ENCODE measurements at places on chromosomes 6 and 20.

DNA sequence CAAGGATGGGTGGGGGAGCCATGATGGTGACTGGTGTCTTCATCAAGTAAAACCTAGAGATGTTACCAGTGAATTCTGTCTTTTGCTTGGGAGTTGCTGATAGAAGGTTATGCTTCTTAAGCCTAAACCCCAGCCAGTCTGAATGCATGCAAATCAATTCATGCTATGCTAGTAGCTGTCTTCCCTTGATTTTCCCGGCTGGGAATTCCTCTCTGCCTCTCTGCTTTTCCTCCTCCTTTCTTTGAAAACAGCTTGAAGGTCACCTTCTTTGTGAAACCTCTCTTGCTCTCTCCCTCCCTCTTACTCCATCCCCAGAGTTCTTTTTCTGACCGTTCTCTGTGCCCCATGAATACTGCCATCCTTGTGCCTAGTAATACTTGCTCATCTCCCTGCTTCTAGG is 58.9 kb downstream of the TMEM200A start:
- no peak for DNase-seq

DNA sequence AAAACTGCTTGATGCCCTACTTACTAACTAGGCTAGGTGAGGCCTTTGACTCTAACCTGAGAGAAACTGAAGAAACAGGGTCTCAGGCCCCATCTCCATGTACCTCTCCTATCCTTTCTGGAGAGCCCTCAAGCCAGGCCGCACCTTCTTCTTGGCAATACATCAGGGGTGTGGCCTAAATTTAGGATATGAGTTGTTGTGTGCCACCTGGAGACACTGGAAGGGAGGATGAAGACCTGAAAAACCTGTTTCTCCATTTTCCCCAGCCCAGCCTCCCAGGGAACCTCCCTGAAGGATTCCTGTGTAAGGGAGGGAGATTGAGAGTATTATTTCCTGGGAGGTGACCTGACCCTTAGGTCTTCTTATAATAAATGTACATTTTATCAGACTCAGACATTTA is 3.1 kb downstream of the LY6G6D start:
- no peak for DNase-seq

GRCh38 chr20:62786157-62786556 is 10.1 kb upstream of the MRGBP start:
- DNase-seq = no peak

DNA sequence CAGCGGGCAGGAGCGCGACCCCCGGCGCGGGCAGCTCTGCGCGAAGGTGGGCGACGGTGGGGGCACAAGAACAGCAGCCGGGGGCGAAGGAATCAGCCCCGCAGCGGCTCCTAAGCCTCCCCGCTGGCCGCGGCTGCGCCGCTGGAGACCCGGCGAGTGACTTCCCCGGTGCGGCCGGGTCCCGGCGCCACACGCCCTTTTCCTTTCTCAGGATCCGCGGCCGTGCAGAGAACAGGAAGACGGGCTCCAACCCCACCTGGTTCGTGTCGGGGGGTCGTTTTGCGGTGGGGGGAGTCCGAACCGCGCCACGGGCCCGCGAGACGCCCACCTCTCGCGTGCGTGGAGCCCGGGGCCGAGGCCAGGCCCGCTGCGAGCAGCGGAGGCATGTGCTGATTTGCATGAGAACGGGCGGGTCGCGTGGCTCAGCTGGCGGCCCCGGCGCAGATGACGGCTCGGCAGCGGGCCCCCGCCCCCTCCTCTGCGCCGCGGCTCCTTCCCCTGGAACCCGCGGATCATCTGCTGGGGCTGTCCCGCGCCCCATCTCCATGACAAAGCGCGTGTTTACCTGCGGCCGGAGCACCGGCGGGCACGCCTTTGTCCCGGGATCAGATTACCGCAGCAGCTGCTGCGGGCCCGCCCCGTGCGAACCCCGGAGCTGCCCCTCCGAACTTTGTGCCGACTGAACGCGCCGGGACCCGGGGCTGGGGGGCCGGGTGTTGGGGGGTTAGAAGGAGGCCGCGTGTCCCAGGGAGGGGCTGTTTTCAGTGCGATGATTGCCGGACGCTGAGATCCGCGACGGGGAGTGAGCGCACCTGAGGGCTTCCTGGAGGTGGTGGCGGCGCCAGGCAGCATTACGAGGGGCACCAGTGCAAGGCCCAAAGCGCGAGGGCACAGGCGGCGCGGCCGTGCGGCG is 4.9 kb upstream of the DLL1 start:
- no peak for DNase-seq

DNA sequence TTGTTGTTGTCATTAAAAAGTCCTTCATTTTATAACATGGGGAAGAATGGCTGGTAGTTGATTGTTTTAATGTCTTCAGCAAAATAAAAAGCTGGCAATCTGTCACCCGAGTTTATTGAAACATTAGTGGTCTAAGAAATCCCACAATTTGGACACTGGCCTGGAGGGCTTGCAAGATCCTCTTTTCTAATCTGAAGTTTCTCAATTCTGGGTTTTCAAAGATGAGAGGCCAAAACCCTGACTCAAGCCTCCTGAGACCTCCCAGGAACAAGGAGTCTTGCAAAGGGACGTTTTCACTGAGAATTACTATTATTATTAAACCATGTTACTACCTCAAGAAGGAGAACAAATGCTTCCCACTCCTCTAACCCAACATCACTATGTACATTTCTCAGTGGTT is 19.5 kb downstream of the MAP1LC3A start:
- DNase-seq = no peak

DNA sequence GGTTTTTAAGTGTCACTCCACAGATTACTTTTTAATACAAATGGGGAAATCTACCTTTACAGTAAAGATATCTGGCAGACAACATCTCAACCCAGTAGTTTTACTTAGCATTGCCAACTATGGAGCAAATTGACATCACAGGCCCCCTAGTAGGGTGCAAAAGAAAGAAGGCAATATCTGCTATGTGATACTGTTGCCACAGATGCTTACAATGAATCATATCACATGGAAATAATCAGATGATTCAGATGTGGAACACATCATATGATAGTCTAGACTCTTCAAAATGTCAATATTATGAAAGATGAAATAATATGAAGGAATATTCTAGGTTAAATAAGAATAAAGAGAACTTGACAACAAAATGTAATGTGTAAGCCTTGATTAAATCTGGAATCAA is 322.5 kb downstream of the BMP2 start:
- DNase-seq = no peak

- DNase-seq = no peak
Observed at GRCh38 chr20:34180460-34181120, 60.6 kb upstream of the ASIP start.

DNA sequence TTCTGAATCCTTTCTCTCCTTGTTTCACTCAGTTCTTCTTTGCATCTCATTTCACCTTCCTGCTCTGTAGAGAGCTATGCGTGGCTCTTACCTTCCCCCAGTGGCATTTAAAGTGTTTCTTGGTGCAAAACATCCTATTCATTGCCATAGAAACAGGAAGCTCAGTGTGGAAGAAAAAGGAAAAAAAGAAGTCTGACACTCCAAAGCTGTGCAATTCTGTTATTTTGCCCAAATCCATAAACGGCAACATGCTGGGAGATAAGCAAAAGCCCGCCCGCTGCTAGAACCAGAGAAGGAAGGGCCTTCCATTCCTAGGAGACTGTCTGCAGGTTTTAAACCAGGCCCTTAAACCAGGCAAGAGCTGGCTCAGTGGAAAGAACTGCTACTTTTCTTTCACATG is 247.1 kb downstream of the HIVEP2 start:
- DNase-seq = no peak

DNA sequence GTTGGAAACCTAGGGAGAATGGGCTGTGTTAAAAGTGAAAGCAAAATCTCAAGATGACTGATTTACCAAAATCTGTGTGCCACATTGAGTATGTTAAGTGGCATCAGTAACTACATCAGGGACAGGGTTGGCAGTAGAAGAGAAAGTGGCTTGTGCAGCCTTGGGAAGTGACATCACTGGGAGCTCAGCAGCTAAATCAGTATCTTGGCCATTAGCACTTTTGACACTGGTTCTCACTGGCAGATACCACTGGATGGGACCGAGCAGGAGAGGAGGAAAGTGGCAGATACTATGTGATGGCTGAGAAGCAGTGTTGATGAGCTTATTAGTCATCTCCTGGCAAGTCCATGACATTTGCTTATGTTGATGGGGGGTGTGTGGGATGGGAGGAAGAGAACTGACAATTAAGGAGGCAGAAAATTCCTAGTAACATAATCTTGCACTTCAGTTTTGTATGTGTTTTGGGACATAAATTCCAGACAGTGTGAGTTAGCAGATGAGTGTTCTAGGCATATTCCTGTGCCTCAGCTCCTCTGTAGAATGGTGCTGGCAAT is 322.2 kb downstream of the SOX4 start:
- DNase-seq = no peak

DNA sequence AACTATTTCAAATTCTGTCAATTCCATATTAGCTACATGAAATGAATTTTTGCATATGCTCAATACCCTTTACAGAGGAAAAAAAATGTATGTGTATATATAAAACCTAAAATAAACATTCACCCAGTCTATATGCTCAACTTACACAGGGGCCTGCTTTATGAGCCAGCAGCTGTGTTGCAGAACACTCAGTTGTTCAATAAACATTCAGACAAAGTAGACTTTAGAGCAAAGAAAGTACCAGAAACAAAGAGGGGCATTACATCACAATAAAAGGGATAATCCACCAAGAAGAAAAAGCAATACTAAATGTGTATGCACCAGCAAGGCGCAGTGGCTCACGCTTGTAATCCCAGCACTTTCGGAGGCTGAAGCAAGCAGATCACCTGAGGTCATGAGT is 9.5 kb downstream of the COQ3 start:
- no peak for DNase-seq

DNA sequence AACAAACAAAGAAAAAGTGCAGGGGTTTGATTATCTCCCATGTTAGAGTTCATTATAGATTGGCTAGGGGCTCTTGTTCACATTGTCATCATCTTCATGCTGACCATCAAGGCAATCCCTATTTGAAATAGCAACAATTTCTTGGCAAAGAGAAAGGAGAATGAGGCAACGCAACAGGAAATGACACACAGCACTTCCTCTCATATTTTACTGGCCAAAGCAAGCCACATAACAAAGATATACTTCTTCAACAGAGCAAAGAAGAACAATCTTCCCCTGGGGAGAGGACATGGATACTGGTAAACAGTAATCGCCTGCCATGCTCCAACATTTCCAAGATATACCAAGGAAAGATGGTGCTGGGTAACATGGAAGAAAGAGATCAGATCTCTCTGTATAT is 29.8 kb downstream of the EPM2A start:
- no peak for DNase-seq

DNA sequence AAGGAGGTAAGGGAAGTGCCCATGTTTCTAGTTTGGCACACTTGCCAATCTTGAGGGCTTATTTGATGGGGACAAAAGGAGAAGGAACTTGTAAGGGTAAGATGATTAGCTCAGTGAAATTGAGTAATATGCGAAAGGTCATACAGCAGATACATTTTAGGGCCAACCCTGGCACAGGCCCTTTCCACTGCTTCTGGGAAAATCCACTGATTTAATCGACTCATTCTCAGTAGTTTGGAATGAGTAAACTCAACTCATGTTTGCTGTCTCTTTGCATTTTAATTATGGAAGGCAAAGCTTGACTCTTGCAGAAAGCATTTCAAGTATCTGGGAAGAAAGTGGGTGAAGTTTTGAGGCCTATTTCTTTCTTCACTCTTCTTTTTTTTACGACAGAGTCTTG is 20.0 kb downstream of the PHF20 start:
- no peak for DNase-seq

GRCh38 chr20:57387463-57387862 is 3.7 kb upstream of the RBM38 start:
- DNase-seq = no peak

DNA sequence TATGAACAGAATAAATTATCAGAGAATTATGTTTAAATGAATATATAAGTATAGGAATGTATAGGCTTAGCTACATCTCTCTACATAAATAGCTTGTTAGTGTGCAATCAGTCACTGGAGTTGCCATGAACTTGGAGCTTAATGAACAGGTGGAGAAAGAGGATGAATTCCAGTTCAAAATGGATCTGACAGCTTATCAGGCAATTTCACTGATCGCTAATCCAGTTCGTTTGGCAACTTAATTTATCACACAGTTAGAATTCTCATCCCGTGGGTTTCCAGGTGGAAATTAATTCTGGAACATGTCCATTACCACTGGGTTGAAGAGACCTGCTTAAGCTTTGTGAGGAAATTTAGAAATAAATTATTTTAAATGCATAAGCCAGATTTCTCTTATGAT is 118.1 kb downstream of the MACROD2 start:
- no peak for DNase-seq

DNA sequence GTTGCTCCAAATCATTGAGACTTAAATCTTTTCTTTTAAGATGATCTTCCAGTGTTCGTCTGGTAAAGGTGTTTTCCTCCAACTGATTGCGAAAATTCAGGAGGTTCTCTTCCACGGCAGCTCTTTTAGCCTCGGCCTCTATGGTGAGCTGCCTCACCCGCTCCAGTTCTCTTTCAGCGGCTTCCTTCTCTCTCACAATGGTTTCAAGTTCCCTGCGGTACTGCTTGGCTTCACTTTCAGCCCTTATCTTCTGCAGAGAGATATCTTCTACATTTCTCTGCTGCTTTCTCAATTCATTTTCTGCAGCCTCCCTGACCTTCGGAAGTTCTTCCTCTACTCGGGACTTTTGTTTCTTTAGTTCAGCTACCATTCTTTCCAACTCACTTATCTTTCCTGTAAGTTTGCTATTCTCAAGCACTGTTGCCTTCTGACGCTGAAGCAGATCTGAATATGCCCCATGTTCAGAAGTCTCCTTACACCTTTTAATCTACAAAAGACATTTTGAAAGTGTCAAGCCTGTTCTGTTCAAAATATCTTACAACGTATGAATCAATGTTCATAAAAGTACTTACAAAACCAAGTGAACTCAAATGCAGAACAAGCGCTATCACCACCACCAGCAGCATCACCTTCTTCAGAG is 22.3 kb downstream of the DST start:
- no peak for DNase-seq

DNA sequence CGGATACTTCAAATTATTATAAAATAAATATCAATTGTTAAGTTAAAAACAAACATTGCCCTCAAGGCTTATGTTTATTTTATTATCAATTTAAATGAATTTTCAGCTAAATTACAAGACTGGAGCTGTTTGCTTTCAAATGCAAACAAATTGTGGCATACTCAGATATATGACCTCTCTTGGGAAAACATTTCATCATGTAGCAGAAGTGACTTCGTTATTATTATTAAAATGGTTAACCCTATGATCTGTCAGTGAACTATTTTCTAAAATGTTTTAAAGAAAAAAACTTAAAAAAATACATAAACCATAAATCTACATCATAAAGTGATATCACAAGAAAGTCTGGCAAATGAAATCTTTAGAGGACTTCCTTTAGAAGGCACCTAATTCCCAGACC is 72.5 kb downstream of the MAN1A1 start:
- DNase-seq = no peak

GRCh38 chr6:80404889-80405288 is 298.4 kb downstream of the BCKDHB start:
- no peak for DNase-seq
